ENCODE measurements at places on chromosomes 16 and 17. TPM values are rescaled to one million over a fixed set of nuclear protein-coding genes. Genes with fewer than 3 reads are reported as not detected.

GRCh38 chr16:80704751-80705505, 99.5 kb downstream of the CDYL2 start:
- no peak for DNase-seq

- DNase-seq: no peak
Measured at GRCh38 chr17:50221864-50222545, 20.6 kb upstream of the COL1A1 start.

GRCh38 chr16:62741692-62742091, 705.5 kb upstream of the CDH8 start:
- no peak for DNase-seq

- DNase-seq: peak; percentile 71
Measured at GRCh38 chr17:79810130-79811010, 13.5 kb upstream of the CBX8 start.

- DNase-seq: peak; percentile 67
Measured at GRCh38 chr17:50564916-50565315, 4.4 kb downstream of the CACNA1G start.

DNA sequence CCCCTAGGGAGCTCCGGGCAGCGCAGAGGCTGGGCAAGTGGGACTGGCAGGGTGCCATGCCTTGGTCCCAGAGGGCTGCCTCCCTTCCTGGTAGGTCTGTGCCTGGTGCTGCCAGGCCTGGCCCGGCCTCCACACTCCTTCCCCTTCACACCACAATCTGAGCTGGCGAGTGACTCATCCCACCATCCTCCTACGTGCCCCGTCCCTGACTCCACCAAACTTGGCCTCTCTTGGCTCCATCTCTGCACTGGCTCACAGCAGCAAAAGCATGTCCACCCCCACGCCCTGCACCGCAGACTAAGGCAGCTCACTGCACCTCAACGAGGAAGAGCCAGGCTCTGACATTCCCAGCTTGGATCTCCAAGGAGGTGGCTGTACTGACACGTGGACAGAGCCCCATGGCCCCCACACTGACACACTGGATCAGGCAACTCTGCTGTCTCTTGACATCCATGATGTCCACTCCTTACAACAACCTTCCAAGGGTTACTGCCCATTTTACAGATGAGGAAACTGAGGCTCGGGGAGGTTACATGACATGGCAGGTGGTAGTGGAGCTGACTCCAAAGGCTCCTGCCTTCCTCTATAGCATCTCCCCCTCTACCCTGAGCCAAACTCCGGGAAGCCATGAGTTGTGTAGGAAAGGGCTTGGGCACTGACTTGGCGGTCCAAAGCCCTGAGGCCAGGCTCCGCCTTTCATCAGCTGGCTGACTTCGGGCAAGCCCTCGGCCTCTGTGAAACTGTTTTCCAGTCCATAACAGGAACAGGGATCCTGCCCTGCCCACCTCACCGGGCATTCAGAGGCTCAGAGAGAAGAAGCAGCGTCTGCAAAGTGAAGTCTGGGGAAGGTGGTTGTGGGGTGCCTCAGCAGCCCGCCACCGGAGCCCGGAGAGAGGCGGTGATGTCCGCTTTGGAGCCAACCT, 20.1 kb upstream of the KRT19 start:
- no peak for DNase-seq

- peak; percentile 39 for DNase-seq
Measured at GRCh38 chr16:10622036-10622921, 41.9 kb upstream of the EMP2 start.

ALOX12 gene
- not detected for total RNA-seq

GRCh38 chr17:57586196-57586740, 158.8 kb downstream of the CCDC182 start:
- DNase-seq: no peak

DNA sequence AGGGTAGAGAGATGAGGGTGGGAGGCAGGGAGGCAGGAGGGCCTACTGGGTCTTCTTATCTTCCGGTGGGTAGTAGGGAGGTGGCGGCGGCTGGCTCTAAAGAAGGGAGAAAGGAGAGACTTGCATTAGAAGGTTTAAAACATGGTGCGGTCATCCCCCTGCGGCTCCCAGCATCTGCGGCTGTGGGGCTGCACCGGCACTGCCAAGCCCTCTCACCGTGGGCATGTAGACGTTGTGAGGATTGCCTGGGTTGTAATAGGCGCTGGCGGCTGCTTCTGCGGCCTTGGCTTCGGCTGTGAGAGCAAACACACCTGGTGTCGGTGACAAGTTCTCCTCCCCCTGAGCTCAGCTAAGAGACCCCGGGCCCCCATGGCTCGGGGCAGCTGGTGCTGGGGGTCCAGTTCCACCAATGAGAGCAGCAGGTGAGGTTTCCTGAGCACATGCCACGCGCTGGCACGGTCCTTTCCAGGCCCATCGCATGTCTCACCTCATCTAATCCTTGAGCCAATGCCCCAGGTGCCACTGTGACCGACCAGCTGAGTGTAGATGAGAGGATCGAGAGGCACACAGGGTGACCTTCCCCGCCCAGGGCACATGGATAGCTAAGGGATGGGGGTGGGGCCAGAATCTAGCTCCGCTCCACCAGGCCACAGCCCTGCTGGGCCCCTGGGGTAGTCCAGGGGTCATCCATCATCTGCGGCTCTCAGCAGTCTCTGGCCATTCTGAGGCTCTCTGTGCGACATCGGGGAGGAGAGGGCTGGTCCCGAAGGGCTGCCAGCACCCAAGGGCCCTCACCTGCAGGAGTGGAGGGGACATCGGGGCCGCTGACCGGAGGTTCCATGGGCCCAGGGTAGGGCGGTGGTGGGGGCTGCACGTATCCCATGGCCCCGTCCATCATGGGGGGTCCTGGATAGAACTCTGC, 2.7 kb upstream of the UNC13D start:
- DNase-seq: no peak

GRCh38 chr17:31226950-31227349, 70.1 kb downstream of the OMG start:
- no peak for DNase-seq

DNA sequence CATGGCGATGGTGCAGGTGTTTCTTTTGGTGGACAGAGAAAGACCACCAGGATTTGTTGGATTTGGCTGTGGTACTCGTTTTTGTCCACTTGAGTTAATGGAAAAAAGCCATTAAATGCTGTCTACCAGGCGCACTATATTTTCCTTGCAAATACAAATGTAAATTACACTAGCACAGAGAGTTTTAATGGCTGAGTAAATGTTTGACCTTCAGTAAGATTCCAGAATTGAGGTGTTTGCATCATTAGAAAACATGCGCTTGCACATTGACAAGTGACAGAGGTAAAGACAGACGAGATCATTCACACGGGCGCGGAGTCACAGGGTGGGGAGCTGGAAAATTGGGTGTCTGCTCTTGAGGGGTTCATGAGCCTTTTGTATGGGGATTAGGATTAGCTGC, 53.5 kb upstream of the AKTIP start:
- no peak for DNase-seq

DNAJA3 gene
- total RNA-seq: 74.2 TPM

GRCh38 chr17:8122924-8123694, 797 bp downstream of the HES7 start:
- DNase-seq: no peak

RBBP6 gene
- 33.4 TPM for total RNA-seq

All from left ventricle myocardium inferior (tissue), 1 donor.